Progenitor cell of endocrine pancreas (in vitro differentiated cells): ENCODE measurements at places on chromosomes 13 and 19. TPM values are rescaled to one million over a fixed set of nuclear protein-coding genes. Genes with fewer than 3 reads are reported as not detected.

FBXO46 gene
- 41.6 and 44.7 TPM in 2 replicates for total RNA-seq

CCL25 gene
- total RNA-seq: not detected in 2 replicates

PLEKHF1 gene
- 7.9 and 9.6 TPM in 2 replicates for total RNA-seq

ZNF763 gene
- 8.7 and 8.9 TPM in 2 replicates for total RNA-seq

GNG8 gene
- total RNA-seq: not detected in 2 replicates

NECTIN2 gene
- 201 and 203 TPM in 2 replicates for total RNA-seq

RNF225 gene
- total RNA-seq: 0.42 TPM in 1 of 2 replicates, not detected in the other

DNA sequence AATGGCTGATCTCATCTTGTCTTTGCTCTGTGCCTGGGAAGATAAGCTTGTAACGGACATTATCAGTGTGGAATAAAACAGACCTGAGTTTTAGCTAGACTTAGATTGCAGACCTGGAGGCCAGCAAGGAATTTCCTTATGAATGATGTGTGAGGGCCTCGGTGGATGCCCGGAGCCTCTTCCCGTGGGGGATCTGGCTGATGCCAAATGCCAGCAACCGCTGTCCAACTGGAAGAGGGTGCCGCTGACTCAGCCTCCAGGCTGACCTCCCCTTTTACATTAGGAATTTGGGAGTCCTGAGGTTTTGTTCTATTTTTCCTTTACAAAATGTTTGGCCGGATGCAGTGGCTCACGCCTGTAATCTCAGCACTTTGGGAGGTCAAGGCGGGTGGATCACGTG is 19.6 kb upstream of the LILRA2 start:
- no peak overlapping the region for H3K27ac ChIP-seq
- H3K4me3 ChIP-seq: no peak overlapping the region
- no peaks in the 10 kb centered on the region for H3K27me3 ChIP-seq
- H3K36me3 ChIP-seq: peaks cover 5% of the 10 kb centered on the region
- H3K4me1 ChIP-seq: no peaks in the 10 kb centered on the region
- no peak for DNase-seq

DNA sequence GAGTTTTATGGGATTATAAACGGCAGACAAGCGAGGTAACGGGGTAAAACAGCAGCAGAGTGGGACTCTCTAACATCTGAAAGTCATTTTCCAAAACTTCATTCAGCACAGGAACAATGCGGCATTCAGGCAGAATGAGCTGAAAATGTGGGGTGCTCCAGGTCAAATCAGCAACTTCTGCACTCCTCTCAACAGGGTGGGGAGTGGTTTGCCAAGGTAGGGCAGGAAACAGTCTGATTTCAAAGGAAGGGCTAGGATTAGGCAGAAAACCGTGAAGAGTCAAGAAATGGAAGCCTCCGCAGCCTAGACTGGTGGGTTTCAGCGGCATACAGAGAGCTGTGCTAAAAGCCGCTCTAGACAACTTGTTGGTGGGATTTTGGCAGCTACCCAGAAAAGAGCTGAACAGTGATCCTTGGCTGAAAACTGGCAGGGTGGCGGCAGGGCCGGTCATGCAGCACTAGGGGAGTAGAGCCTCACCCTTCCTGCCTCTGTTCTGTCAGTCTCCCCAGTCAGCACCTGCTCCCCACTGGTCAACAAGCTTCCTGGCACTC is 154.2 kb upstream of the KLF12 start:
- H3K36me3 ChIP-seq: no peaks in the 10 kb centered on the region
- no peak overlapping the region for H3K4me3 ChIP-seq
- H3K27me3 ChIP-seq: peaks cover 8% of the 10 kb centered on the region
- peak overlapping the region; percentile 13 for H3K27ac ChIP-seq

- H3K27ac ChIP-seq: no peak overlapping the region
- H3K4me3 ChIP-seq: no peak overlapping the region
- no peaks in the 10 kb centered on the region for H3K36me3 ChIP-seq
- peaks cover 4% of the 10 kb centered on the region for H3K4me1 ChIP-seq
Measured at GRCh38 chr13:66222926-66223325, 1007.2 kb downstream of the PCDH9 start.

DNA sequence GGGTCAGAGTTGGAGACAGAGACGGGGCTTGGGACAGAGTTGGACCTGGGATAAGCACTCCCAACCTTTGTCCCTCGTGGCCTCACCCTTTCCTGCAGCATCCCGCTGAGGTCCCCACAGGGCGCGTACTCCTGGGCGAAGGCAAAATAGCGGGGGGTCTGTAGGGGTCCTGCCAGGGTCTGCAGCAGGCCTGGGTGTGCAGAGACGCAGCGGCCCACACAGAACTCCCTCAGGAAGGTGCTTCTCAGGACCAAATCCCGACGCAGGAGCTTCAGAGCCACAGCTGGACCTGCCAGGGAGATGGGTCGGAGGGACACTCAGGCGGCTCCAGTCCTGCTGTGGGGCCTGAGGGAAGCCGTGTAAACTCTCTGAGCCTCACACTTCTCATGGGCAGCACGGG is 1.3 kb downstream of the SBK3 start:
- no peaks in the 10 kb centered on the region for H3K36me3 ChIP-seq
- H3K27me3 ChIP-seq: peaks cover 20% of the 10 kb centered on the region
- H3K27ac ChIP-seq: no peak overlapping the region
- peaks cover 8% of the 10 kb centered on the region for H3K4me1 ChIP-seq

- H3K4me3 ChIP-seq: no peak overlapping the region
- DNase-seq: no peak
- H3K27ac ChIP-seq: no peak overlapping the region
- H3K27me3 ChIP-seq: no peaks in the 10 kb centered on the region
Measured at GRCh38 chr13:44498969-44499368, 77.2 kb downstream of the TSC22D1 start.

GRCh38 chr19:18531485-18531884 is 9.6 kb upstream of the ELL start:
- no peak overlapping the region for H3K27ac ChIP-seq
- no peaks in the 10 kb centered on the region for H3K4me1 ChIP-seq
- DNase-seq: no peak
- no peak overlapping the region for H3K4me3 ChIP-seq
- H3K27me3 ChIP-seq: no peaks in the 10 kb centered on the region

- H3K27me3 ChIP-seq: no peaks in the 10 kb centered on the region
- no peak overlapping the region for H3K4me3 ChIP-seq
- H3K27ac ChIP-seq: no peak overlapping the region
Measured at GRCh38 chr13:39804332-39805210, 149.1 kb downstream of the COG6 start.

DNA sequence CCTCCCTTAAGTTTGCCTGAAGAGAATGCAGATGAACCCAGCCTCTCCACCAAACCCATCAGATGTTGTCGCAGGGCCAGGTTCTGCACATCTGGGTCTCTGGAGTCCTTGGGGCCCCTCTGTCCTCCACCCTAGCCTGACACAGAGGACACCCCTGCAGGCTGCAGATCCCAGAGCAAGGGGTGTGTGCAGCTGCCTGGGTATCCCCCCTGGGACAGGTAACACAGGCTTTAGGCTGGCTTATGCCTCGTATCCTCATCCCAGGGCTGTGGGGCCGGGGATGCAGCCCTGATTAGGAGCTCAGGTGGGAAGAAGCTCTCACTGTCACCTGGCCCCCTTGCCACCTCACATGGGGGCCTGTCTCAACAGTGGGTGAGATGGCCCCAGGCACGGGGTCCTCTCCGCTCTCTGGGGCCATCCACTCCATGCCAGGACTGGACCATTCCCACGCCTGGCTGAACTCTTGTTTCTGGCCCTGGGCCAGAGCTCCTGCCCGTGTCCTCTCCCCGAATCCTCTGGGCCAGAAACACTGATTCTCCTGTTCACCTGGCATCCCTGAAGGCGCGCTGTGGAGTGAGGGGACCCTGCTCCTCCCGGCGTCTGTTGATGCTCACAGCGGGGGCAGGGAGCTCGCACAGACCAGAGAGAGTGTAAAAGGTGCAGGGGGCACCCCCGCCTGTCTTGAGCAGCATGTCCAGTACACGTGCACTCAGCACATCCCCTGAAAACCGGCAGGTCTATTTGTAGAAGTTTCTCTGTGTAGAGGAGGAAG is 38.7 kb upstream of the TPM4 start:
- no peaks in the 10 kb centered on the region for H3K36me3 ChIP-seq
- no peak overlapping the region for H3K27ac ChIP-seq
- DNase-seq: no peak
- no peaks in the 10 kb centered on the region for H3K4me1 ChIP-seq
- H3K4me3 ChIP-seq: no peak overlapping the region
- peaks cover 17% of the 10 kb centered on the region for H3K27me3 ChIP-seq

GRCh38 chr19:1259876-1260748 is 9.0 kb upstream of the CIRBP start:
- peaks cover 5% of the 10 kb centered on the region for H3K36me3 ChIP-seq

GRCh38 chr19:3914199-3914598 is 18.7 kb upstream of the NMRK2 start:
- no peaks in the 10 kb centered on the region for H3K36me3 ChIP-seq
- DNase-seq: no peak
- H3K4me3 ChIP-seq: no peak overlapping the region
- no peaks in the 10 kb centered on the region for H3K27me3 ChIP-seq

DNA sequence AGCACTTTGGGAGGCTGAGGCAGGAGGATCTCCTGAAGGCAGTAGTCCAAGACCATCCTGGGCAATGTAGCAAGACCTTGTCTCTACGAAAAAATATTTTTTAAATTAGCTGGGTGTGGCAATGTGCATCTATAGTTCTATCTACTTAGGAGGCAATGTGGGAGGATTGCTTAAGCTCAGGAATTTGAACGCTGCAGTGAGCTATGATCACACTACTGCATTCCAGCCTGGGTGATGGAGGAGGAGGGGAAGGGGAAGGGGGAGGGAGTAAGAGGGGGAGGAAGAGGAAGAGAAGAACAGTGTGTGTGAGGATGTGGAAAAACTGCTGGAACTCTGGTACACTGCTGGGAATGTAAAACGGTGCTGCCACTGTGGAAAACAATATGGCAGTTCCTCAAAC is 9.2 kb upstream of the CLIP3 start:
- peak overlapping the region; percentile 67 for H3K27ac ChIP-seq
- H3K27me3 ChIP-seq: no peaks in the 10 kb centered on the region
- no peak for DNase-seq
- H3K36me3 ChIP-seq: no peaks in the 10 kb centered on the region
